ENCODE measurements at places on chromosomes 6 and 20.

- no peak for DNase-seq
Measured at GRCh38 chr20:7285918-7286556, 518.6 kb downstream of the BMP2 start.

- no peak for DNase-seq
Measured at GRCh38 chr6:137846772-137847313, 20.2 kb upstream of the TNFAIP3 start.

DNA sequence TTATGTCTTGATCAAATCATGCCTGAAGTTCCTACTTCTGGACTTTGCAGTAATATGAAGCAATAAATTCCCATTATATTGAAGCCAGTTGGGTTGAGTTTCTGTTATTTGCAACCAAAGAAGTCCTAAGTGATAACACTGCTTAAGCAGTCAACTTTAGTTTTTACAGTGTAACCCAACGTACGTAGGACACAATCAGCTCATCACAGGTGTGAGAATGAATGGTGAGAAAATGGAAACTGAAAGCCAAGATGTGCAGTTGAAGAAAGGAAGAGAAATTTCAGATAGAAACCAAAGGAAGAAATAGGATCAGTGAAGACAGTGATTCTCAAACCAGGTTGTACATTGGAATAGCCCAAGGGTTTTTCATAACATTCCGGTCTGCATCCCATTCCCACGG, 211.4 kb upstream of the ZFP64 start:
- DNase-seq: no peak

DNA sequence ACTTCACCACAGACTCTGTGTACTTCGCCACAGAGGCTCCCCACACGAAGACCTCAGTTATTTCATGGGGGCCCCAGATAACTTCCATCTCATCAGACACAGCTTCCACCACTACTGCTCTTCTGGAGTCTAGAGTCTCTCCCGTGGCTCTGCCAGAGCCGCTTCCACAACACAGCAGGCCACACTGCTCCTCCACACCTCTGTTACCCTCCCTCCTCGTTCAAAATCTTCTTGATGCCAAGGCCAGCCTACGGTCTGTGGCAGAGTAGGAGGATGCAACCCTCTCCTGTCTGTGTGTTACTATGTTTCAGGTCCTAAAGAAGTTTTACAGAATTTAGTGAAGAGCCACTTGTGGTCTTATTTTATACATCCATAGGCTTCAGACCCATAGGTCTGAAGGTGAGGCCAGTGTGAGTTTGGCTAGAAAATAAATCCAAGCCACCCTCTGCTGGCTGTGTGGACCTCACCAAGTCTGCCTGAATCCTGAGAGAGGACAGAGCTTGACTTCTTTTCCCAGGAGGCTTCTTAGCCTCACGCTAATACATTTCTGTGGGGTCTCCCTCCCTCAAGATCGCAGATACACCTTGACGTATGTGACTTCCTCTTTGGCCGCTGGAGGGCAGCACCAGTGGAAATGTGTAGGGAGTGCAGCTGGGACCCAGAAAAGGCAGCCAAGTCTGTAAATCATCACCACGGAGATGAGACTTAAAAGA, 197.7 kb downstream of the FAXC start:
- DNase-seq: no peak

GRCh38 chr6:42125231-42125630, 17.2 kb downstream of the C6orf132 start:
- DNase-seq: no peak

DNA sequence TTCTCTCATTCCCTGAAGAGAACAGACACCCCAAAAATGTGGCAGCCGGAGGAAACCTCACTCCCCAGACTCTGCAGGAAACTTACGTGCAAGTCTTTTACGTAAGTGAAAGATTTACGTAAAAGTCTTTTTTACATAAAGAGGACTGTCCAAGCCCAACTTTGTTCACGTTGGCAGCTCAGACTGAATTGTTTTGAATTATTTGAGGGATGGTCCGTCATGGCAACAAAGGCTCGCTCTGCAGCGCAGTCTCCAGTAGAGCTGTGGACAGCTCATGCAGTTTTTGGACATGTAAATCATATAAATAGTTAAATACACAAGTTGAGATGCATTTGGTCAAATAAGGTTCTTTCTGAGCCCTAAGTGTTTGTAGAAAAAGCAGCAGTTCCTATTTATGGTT, 394.8 kb downstream of the QKI start:
- DNase-seq: no peak

All from activated T-cell treated with anti-CD3 and anti-CD28 coated beads for 4 hours (primary cell).